ENCODE measurements at places on chromosomes 5 and 9.
A peak's percentile ranks its signal among the peaks of the same experiment; 100 is the strongest.

DNA sequence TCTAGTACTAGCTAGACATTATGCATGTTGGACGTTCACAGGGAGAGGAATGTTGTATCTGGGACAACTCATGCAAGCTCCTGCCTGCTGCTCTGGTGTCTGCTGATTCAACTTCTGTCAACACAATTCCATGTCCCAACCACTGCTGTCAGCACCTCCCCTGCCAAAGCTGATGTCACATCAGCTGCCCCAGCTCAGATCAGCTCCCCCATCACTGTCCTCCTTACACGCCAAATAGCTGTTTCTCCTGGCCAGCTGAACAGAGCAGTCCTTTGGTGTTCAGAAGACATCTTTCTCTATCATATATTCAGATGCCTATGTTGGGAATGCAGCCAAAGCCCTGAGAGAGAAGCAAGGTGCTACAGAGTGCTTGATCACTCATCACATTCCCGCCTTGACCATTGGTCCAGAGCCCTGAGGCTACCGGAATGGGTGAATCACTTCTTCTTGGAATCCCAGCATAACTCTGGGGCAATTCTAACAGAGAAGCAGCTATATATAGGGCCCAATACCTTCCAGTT, 223.3 kb downstream of the SEC61B start:
- no peak for DNase-seq

DNA sequence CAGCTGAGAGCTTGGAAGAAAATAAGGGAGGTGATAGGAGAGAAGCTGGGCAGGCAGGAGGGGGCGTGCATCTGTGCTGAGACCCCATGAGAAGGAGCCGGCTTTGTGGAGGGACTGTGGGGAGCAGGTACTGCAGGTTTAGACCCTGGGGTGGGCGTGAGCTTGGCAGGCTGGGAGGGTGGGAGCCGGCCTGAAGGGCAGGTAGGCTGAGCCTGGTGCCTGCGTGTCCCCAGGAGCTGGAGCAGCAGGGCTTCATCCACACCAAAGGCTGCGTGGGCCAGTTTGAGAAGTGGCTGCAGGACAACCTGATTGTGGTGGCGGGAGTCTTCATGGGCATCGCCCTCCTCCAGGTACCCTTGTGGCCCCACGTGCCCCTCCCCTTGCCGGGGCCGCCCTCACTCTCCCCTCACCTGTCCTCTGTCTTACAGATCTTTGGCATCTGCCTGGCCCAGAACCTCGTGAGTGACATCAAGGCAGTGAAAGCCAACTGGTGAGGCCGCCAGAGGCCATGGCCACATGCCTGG, 9.2 kb downstream of the TSPAN17 start:
- no peak for DNase-seq

DNA sequence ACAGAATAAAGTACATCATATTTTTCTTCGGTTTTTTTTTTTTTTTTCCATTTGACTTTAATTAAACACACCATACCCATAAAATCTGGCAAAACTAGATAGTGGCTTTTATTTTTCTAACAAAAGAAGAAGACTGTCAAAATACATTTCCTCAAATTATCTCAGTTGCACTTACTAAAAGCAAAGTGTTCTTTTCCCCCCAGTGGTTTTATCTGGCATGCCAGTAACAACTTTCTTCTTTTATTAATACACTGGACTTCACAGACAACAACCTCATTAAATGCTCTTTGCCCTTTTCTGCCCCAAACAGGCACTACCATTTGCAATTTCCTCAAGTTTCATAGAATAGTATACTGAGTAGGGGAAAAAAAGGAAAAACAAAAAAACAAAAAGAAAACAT, 1792.3 kb downstream of the EFNA5 start:
- DNase-seq, result no peak

GRCh38 chr5:168809218-168809617, 230.1 kb upstream of the PANK3 start:
- no peak for DNase-seq

DNA sequence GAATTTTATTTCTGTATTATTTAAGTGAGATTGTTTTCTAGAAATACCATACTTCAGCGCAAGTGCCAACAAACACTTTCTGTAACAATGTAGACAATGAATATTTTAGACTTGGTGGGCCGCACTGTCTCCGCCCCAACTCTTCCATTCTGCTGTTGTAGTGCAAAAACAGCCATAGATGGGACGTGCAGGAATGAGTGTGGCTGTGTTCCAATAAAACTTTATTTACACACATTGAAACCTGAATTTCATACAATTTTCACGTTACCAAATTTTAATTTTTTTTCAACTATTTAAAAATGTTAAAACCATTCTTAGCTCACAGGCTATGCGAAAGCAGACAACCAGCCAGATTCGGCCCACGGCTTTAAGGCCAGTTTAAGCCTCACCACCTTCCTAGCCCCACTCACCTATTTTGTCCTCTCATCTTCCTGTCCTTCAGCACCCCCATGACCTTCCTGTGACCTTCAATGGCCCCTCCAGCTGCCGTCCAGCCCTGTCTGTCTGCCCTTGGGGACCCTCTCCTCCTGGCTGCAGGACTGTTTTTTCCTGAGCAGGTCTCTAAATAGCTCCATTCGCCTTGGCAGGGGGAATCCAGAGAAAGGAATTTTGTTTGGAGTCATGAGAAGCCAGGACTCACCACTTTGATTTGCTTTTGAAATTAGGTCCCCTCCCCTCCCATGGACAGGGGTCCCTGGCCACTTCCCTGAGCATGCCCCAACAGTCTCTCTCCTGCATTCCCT, 11.2 kb upstream of the ANXA6 start:
- no peak for DNase-seq

GRCh38 chr9:35789541-35789940, 1.9 kb upstream of the NPR2 start:
- DNase-seq, result no peak

GRCh38 chr9:110443146-110443865, 105.6 kb upstream of the TXNDC8 start:
- no peak for DNase-seq

- no peak for DNase-seq
Measured at GRCh38 chr5:79756076-79756475, 66.4 kb downstream of the CMYA5 start.

- DNase-seq, result peak; percentile 62
Measured at GRCh38 chr5:142151436-142152383, 43.1 kb downstream of the NDFIP1 start.

- DNase-seq, result no peak
Measured at GRCh38 chr9:71279151-71279739, 157.8 kb upstream of the TRPM3 start.

DNA sequence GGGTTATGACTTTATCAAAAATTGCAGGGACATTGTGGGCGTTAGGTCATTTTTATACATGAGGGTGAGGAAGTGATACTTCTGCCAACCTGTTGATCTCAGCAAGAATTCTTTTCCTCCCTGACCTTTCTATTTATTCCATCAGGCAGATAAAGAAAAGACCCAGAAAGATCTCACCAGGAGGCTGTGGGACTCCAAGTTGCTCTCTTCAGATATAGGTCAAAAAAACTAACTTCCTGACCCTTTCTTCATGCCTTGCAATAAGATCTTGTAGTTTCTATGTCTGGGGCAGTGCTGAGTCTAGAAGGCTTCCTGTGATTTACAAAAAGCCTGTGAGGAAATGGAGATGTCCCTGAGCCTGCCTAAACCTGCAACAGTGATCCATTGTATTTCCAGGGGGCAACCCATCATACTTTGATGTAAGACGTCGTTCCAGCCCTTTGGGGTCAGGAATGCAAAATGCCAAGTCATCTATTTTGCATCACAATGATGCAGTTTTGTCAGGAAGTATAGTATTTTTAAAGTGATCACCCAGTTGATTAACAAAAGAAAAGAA, 22.0 kb upstream of the PIK3R1 start:
- DNase-seq, result no peak

DNA sequence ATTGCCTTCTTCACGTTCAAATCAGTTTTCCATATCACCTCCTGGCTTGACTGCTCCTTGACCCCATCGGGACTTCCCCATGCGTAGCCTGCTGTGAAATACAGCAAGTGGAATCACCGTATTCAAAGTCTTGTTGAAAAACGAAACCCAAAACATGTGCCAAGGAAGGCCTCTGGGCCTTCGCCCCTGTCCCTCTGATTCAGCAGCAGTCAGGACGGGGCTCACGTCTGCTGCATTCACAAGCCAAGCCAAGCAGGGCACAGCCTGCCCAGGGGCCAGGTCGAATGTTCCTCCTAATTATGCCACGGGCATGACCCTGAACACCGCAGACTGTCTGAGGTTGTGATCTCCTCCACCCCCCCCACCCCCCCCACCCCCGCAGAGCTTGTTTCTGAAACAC, 960 bp upstream of the CTNND2 start:
- no peak for DNase-seq

DNA sequence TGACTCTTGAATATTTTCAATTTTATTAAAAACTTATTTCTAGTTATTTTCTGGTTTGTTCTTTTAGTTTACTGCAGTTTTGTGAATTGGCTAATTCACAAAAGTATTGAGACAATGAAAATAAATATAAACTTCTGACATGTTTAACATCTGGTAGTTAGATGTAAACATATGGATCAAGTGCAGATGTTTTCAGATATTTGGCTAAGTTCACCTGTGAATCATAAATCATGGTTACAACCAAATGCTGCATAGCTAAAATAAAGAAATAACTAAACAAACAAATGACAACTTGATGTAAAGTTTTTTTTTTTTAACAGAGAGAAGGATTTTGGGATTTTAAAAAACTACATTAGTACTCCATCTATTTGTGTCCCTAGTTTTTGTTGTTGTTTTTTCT, 484.6 kb downstream of the SLCO4C1 start:
- no peak for DNase-seq

GRCh38 chr5:115100319-115100955, 69.3 kb downstream of the TRIM36 start:
- DNase-seq, result no peak

DNA sequence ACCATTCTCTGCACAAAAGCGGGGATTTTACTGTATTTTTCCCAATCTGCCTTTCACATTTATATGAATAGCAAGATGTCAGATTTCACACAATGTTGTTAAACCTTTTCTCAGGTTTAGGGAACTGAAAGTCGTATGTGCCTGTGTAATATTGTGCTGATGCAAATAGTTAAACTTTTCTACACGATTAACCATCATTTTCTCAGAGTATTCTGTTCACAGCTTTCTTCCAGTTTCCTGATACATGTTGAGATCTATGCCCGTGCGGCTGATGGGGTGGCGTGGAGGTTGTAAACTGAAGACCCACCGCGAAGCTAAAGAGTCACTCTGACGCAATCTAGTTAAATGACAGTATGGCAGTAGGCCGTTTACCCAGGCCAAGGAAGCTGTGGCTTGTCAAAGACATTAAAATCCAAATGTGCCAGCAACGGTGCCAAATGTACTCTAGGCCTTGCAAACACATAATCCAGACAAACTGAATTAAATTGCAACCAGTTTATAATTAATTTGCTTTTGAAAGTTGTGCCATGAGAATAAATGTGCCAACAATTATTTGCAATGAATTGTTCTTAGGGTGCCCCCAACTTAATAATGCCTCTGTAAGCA, 145.7 kb downstream of the EBF1 start:
- no peak for DNase-seq

DNA sequence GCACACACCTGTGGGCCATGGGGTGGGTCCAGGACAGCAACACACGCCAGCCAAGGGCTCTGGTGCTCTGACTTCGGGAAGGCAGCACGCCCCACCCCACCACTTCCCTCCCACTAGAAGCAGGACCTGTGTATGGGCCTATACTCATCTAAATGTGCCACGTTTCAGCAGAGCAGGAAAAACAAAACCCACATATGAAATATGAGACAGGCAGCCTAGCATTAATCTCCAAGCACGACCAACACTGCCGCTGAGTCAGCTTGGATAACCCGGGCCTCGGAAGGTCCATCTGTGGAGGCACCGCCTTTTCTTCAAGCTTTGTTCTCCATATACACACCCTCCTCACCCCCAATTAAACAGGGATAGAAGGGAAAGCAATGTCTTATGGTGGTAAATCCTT, 203.1 kb downstream of the ROR2 start:
- DNase-seq, result no peak

GRCh38 chr5:137281201-137281600, 217.9 kb downstream of the SPOCK1 start:
- DNase-seq, result no peak

DNA sequence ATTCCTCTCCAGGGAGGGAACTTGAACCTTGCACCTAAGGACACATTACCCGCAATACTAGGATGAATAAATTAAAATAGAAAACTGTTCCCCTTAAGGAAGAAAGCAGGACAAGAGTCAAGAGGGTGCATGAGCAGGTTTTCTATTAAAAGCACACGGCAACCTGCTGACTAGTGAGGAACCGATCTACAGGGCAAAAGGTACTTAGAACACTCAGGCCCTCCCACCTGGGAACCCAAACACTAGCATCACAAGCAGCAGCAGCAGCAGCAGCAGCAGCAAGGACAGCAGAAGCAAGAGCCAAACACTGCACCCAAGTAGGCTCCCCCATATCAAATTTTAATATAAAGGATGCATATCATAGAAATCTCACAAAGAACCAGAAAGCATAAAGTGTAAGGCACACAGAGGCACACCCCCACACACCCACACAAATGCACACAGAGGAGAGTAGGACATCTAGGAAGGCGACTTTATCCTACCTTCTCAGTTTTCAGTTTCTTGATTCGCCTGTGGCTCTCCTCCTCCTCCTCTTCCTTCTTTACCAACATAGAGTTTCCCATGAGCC, 2.8 kb downstream of the ZNF608 start:
- no peak for DNase-seq

DNA sequence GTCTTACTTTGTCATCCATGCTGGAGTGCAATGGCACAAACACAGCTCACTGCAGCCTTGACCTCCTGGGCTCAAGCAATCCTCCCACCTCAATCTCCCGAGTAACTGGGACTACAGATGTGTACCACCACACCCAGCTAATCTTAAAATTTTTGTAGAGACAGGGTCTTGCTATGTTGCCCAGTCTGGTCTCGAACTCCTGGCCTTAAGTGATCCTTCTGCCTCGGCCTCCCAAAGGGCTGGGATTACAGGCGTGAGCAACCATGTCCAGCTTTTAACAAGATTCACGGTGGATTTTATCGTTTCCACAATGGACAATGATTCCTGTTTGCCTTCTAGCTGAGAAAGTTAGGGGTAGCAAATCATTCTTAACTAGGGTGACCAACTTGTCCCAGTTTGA, 165.9 kb downstream of the ZNF608 start:
- DNase-seq, result no peak

DNA sequence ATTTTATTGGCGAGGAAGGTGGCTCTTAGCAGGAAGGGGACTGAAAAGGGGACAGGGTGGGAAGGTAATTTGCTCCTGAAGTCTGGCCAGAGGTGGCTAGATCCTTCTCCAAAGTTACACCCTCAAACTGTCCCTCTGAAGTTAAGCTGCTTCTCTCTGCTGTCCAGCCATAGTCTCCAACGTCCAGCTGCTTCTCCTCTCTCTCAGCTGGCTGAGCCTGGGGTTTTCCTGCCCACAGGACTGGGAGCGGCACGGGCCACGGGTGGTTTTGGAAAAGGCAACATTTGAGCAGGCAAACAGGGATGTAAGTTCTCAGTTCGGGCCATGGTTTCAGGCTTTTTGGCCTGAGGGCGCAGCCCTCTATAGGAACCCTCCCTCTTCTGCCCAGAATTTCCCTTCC, 128.3 kb downstream of the YIPF5 start:
- DNase-seq, result no peak

GRCh38 chr5:179186801-179187200, 126.6 kb downstream of the ZNF354C start:
- no peak for DNase-seq
